ENCODE measurements at places on chromosomes 3 and 15. TPM values are rescaled to one million over a fixed set of nuclear protein-coding genes. Genes with fewer than 3 reads are reported as not detected.

The DVL3 gene
- 28.5 TPM for total RNA-seq

The SMCO1 gene
- not detected for total RNA-seq

GRCh38 chr3:42678447-42678846 is 6.9 kb upstream of the KLHL40 start:
- no peak for DNase-seq
- peaks cover 6% of the 10 kb centered on the region for H3K27me3 ChIP-seq
- peaks cover 4% of the 10 kb centered on the region for H3K36me3 ChIP-seq
- no peak overlapping the region for H3K27ac ChIP-seq
- no peak overlapping the region for H3K4me3 ChIP-seq

DNA sequence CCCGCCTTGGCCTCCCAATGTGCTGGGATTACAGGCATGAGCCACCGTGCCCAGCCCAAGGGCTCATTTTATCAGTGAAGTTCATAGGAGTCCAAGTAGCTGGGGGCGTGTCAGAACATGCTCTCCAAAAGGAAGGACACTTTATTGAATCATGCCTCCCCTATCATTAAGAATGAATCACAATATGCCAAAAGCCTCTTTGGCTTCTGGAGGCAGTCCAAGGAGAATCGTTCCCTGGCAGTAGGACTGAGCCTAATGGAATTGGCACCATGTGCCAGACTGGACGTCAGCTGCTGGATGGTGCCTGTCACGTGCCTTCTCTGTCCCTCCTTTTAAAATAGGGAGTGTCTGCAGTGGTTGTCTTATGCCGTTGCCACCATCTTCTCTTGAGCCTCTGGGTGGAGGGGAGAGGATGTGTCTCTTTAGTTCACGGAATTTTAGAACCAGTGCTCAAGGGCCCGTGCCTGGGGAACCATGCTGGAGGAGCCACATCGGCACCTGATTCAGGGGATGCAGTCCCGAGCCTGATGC is 234.7 kb upstream of the LYSMD4 start:
- DNase-seq, result no peak
- H3K36me3 ChIP-seq, result no peaks in the 10 kb centered on the region
- no peak overlapping the region for H3K4me3 ChIP-seq
- no peaks in the 10 kb centered on the region for H3K4me1 ChIP-seq

GRCh38 chr15:90222547-90222946 is 11.2 kb downstream of the CIB1 start:
- H3K4me1 ChIP-seq, result peaks cover 4% of the 10 kb centered on the region
- H3K4me3 ChIP-seq, result no peak overlapping the region
- no peak overlapping the region for H3K27ac ChIP-seq

DNA sequence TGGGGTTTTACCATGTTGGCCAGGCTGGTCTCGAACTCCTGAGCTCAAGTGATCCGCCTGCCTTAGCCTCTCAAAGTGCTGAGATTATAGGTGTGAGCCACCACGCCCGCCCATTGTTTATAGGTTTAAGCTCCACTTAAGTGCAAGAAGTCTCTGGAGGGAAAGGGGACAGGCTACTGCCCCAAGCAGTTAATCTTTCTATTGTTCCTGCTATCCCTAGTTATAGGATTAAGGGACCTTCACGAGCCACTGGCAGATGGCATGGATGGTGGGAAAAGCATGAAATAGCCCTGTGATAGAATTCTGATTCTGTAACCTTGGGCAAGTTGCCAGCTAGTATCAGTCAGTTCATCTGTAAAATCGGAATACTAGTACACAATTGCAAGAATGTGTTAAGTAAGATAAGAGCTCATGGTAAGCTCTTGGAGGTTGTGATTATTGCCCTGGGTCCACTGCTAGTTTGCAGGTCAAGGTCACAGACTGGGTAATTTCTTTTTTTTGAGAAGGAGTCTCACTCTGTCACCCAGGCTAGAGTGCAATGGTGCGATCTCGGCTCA is 5.3 kb upstream of the RBPMS2 start:
- no peaks in the 10 kb centered on the region for H3K36me3 ChIP-seq
- H3K4me1 ChIP-seq, result peaks cover 6% of the 10 kb centered on the region
- peaks cover 15% of the 10 kb centered on the region for H3K27me3 ChIP-seq
- no peak overlapping the region for H3K4me3 ChIP-seq
- DNase-seq, result no peak

- no peak for DNase-seq
- no peaks in the 10 kb centered on the region for H3K4me1 ChIP-seq
- H3K4me3 ChIP-seq, result no peak overlapping the region
- peaks cover 6% of the 10 kb centered on the region for H3K27me3 ChIP-seq
- no peaks in the 10 kb centered on the region for H3K36me3 ChIP-seq
These were observed 333.2 kb upstream of the TRIM42 start for GRCh38 chr3:140344601-140345205.

DNA sequence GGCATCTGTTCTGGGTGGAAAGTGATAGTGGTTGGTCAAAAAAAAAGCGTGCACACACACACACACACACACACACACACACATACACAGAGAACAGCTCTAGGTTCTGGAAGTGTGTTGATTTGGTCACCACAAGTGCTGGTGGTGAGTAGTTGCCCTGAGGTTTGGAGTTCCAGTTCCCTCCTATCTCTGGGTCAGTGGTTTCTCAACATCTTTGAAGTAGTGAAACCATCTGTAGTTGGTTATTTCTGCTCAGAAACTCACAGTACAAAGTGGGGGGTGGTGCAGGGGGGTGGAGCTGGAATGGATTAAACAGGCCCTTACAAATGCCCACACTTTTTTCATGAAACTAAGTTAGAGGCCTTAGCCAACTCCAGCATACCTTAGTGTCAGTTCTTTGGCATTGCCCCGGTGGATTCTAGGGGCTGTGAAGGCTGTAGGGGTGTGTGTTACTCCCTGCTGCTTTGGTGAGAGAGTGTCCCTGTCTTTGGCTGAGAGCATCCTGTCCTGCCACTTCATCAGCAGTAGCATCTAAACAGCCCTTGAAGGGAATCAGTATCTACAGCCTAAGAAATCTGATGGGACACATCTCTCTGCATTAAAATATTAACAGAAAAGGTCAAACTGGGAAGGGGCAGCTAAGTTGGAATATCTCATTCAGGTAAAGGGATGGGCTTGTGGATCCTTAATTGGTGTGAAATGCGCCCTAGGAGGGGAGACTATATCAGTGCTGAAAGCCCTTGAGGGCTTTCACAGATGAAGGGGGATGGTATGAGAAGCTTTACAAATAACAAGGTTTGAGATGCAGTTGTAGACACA is 20.6 kb downstream of the SMAD3 start:
- peaks cover 98% of the 10 kb centered on the region for H3K4me1 ChIP-seq
- H3K27me3 ChIP-seq, result no peaks in the 10 kb centered on the region
- peak overlapping the region; percentile 82 for H3K27ac ChIP-seq
- H3K4me3 ChIP-seq, result peak overlapping the region; percentile 1
- H3K36me3 ChIP-seq, result peaks cover 18% of the 10 kb centered on the region

DNA sequence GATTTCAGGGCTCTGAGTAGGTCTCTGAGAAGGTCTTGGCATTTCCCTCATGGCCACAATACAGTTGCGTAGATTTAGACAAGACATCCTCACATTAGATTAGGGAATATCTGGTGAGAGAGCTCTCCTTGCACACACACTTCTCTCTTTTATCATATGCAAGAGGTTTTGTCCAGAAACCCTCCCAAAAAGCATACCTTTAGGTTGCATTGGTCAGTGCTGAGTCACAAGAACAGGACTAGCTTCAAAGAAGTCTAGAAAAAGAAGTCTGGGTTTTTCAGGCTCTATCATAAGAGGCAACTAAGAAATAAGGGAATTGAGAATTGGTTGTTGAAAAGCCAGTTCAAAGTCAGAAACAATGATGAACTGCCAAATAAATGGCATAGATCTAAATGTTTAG is 40.1 kb upstream of the MITF start:
- no peak for DNase-seq
- no peaks in the 10 kb centered on the region for H3K36me3 ChIP-seq
- H3K4me1 ChIP-seq, result no peaks in the 10 kb centered on the region
- H3K27ac ChIP-seq, result no peak overlapping the region
- no peak overlapping the region for H3K4me3 ChIP-seq

- no peak for DNase-seq
- no peak overlapping the region for H3K4me3 ChIP-seq
- H3K4me1 ChIP-seq, result no peaks in the 10 kb centered on the region
These were observed 236.8 kb upstream of the GBE1 start for GRCh38 chr3:81998139-81998755.

Data from activated CD4-positive, alpha-beta memory T cell treated with anti-CD3 and anti-CD28 coated beads for 36 hours (primary cell).